ENCODE measurements at places on chromosomes 16 and 17.

DNA sequence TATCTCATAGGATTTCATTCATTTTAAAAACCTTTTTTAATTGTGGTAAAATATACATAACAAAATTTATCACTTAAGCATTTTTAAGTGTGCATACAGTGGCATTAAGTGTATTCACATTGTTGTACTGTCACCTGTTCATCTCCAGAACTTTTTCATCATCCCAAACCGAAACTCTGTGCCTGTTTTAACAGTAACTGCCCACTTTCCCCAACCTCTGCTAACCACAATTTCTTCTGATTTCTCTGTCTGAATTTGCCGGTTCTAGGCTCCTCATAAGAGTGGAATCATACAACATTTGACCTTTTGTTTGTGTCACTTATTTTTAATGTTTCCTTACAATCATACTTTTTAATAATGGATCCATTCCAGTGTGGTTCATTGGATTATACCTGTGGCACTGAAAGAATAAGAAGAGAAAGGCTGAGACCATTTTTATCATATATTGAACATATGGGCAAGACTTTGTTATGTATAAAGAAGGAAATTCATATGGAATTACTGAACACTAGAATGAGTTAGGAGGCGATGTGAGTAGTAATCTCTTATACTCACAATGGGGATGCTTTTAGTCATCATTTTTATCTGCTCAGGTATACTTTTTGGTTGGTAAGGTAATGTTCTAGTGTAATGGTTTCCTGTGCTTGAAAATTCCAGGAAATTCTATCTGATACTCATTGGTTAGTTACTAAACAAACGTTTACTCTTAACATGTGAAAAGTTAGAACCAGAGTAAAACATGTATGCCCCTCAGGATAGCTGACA, 10.8 kb downstream of the CYLD start:
- no peak for DNase-seq

DNA sequence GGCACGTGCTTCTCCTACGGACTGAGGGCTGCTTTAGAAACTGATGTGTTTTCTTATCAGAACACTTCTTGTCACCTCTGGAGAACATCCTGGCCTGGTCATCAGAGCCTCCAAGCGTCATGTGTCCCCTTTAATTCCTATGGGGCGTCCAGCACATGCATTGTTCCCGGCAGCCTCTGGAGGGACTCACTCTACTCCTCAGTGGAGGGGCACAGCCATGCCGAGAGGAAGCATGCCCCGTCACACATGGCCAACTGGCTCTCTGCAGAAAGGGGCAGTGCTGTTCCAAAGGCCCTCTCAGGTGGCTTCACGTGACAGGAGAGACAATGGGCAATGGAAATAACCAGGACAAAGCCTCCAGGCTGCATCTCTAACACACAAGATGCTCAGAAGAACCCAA, 31.8 kb downstream of the CDRT15L2 start:
- no peak for DNase-seq

DNA sequence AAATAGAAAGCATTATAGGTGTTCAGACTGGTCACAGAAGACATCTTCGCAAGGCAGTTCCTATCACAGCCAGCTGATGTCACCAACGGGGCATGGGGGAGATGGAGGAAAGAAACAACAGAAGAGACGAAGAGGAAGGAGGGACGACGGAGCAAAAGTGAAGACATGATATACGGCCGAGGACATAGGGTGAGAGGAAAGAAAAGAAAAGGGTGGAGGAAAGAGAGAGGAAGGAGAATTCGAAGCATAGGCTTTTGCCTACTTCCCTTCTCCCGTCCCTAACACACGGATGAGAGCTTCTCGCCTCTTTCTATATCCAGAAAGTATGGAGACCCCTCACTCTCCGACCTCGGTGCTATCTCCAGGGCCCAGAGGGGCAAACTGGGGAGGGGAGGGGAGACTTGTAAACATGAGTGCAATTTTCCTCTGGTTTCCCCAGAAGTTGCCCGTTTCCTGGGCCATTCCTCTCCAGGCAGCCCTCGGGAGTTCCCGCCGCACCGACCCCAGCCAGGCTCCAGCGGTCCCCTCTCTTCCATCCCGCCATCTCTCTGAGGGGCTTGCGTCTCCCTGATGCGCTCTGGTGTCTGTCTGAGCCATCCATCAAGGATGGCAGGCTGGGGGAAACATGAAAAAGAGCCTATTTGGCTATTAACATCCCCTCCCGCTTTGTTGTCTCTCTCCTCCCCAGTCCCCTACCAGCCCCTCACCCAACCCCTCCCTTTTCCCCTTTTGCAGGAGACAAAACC, 26.0 kb downstream of the COPZ2 start:
- no peak for DNase-seq

- no peak for DNase-seq
Observed at GRCh38 chr17:20279631-20280030, 187.7 kb downstream of the LGALS9B start.

Measured in KG1 (cell line).